CD14-positive monocyte (primary cell): ENCODE measurements at places on chromosomes 6 and 20. TPM values are rescaled to one million over a fixed set of nuclear protein-coding genes. Genes with fewer than 3 reads are reported as not detected.

DNA sequence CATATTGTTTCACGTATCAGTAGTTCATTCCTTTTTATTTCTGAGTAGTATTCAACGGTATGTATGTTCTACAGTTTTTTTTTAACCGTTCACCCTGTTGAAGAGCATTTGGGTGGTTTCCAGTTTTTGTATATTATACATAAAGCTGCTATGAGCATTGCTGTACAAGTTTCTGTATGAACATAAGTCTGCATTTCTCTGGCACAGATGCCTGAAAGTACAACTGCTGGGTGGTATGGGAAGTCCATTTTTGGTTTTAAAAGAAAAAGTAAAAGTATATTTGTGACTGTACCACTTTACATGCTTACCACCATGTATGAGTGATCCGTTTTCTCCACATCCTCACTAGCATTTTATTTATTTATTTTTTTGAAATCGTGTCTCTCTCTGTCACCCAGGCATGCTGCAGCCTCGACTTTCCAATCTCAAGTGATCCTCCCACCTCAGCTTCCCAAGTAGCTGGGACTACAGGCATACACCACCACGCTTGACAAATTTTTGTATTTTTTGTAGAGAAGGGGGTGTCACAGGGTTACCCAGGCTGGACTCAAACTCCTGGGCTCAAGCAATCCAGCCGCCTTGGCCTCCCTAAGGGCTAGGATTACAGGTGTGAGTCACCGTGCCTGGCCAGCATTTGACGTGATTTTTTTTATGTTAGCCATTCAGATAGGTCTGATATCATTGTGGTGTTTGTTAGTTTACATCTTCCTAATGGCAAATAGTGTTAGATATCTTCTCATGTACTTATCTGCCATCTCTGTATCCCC is 11.0 kb upstream of the SIM1 start:
- DNase-seq: no peak

MKKS gene
- 34.6 TPM for polyA plus RNA-seq

DNA sequence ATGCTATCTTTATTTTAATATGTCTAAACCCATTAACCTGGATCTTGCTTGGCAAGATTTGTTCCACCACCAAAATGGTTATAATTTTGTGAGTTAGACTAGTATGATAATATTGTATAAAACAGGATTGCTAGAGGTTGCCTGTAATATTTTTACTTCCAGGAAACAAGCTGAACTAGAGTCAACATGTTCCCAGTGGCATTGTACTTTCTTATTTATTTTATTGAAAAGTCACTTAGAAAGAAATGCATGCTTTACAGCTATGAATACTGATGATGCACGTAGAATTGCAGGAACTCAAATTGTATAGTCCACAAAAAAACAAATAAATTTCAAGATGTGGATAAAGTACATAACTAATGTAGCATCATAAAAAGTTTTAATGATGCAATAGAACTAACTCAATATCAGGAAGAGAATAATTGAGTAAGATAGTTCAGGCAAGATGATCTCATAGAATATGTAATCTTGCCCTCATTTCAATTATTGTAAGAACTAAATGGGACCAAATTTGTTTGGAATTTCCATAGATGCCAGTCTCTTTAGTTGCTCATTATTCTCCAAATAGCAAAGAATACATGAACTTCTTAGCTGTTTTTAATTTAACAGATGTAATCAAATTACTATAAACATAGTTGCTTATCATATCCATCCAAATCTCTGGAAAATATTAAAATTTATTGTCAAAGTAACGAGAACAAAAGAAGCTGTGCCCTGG is 451.8 kb downstream of the COL12A1 start:
- no peak for DNase-seq

GRCh38 chr6:25130518-25130917 is 148.7 kb upstream of the CARMIL1 start:
- no peak for DNase-seq

DNA sequence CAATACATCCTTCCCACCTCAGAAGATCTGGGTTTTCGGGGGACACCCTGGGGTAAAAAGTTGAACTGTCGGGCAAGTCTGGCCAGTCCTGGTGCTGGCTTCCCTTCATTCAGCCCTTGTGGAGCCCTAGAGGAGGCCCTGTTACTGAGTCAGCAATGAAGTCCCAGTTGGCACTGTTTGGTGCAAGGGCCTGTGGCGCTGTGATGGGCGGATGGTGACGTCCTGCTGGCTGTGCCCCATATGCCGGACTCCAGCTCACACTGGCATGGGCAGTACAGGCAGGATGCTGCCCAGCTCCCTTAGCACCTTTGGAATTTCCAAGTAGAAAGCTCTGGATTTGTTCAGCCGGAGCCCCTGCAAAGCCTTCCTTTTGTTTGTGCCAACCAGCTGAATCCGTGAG is 186.2 kb upstream of the PMEPA1 start:
- no peak for DNase-seq
